Renal pelvis (tissue), 12 donors: ENCODE measurements at places on chromosomes 13 and 19. TPM values are rescaled to one million over a fixed set of nuclear protein-coding genes. Genes with fewer than 3 reads are reported as not detected.

DNA sequence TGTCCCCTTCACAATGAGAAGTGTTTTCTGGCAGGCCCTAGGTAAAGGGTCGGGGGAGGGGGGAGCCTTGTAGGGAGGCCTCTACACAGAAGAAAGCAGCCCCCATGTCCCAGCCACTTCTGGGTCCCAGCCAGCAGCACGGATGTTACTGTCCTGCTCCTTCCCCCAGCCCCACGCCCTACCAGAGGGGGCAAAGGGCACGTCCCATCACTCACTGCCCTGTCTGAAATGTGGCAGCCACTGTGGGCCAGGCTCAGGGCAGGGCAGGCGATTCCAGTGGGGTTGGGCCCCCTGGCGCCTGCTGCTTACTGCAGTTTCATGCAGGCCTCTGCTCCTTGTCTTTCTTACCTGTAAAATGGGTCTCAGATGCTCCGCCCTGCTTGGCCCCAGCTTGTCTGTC is 6.1 kb upstream of the SLC25A42 start:
- no peak for DNase-seq

DNA sequence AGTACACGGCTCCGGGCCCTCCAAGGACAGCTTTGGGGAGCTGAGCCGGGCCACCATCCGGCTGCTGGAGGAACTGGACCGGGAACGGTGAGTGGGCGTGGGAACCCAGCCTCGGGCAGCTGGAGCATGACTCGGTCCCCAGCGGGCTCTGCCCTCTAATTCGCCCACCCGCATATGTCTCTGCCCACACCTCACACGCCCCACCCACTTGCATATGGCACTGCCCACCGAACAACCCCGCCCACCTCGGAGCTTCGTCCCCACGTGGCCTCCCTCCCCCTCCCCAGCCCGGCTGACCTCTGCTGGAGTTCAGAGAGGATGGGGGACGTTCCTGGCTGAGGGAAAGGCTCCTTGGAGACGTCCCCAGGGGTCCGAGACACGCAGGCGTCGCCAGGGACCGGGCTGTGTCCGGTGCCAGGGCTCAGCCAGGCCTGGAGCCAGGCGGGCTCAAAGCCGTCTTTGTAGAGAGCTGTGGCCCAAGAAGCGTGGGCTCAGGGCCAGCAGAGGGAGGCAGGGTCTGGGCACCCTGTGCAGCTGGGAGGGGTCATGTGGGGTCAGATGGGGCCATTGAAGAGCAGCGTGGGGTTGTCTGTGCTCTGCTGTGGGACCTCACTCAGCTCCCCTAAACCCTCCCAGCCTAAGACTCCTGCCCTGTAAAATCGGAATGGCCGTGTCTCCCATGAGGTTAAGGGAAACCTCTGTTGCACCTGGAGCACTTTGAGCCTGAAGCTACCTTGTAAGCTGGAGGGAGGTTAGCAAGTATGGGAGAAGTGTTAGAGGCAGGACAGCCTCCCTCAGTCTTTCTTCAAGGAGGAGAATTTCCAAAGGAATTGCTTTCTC is 3.8 kb downstream of the APC2 start:
- no peak for DNase-seq

- no peak for DNase-seq
These were observed 218.9 kb upstream of the MAB21L1 start for GRCh38 chr13:35695448-35695770.

- no peak for DNase-seq
These were observed 2.2 kb downstream of the ANKRD10 start for GRCh38 chr13:110912651-110913051.

DNA sequence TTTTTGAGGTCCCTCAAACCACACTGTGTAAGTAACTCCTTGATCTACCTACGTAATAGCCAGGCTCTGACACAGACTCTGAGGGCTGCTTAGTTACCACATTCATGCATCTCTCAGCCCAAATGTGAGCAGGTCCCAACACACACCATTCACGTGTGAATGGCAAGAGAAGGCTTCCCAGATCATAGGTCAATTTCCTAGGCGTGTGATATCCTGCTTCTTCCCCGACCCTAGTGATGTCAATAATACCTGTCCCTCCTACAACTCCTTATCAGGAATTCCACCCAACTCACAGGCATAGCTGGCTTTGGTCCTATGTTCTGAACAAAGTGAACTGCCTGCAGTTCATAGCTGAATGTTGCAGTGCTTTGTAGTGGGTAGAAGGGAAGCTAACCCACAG is 334.5 kb downstream of the RFC3 start:
- no peak for DNase-seq

DNA sequence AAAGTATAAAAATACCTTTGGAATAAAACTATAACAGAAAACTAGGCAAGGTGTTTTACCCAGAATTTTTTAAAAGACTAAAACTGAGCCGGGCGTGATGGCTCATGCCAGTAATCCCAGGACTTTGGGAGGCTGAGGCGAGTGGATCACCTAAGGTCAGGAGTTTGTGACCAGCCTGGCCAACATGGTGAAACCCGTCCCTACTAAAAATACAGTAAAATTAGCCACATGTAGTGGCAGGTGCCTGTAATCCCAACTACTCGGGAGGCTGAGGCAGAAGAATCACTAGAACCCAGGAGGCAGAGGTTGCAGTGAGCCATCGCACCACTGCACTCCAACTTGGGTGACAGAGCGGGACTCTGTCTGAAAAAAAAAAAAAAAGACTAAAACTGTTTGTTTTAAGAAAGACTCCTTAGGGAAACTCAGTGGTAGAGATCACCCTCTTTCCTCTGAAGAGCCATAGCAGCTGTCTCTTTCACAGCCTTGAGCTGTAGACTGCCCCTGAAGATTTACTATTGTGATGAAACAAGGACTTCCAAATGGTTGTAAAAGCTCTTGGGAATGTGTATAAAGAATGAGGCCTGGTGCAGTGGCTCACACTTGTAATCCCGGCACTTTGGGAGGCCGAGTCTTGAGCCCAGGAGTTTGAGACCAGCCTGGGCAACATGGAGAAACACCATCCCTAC is 14.7 kb upstream of the KCTD4 start:
- peak; percentile 12 for DNase-seq

The SIX5 gene
- polyA plus RNA-seq: 22.7 TPM

DNA sequence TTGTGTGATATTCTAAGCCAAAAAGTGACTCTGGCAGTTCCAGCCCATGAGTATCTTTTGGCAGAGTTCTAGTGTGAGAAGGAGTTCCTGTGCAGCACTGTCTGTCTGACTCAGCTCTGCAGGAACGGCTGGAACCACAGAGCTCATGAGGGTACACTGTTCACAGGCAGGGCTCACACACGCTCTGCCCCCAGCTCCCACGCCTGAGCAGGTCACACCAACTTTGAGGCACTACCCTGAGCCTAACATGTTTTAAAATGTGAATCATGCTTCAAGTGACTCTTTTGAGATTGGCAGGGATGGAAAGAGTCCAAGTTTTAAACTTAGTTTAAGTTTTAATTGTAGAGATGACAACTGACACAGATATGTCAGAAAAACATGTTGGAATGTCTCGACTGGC is 1203.3 kb downstream of the UQCRFS1 start:
- no peak for DNase-seq

The TGFBR3L gene
- polyA plus RNA-seq: 0.70 TPM

DNA sequence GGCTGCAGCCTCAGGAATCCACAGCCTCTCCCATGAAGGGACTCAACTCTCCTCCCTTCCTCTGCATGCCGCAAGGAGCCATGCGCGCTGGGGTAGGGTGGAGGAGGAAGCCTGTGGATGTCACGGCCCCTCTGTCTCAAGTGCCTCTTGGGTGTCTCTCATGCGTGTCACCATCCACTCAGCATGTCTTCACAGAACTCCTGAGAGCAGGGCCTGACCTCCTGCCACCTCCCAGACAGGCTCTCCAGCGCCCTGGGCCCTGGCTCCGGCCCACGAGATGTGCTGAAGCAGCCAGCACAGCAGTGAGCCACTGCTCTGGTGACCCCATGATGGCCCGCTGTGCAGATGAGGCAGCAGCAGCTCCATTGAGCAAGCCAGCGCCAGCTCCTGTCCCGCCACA is 25.9 kb upstream of the SPACA7 start:
- no peak for DNase-seq

DNA sequence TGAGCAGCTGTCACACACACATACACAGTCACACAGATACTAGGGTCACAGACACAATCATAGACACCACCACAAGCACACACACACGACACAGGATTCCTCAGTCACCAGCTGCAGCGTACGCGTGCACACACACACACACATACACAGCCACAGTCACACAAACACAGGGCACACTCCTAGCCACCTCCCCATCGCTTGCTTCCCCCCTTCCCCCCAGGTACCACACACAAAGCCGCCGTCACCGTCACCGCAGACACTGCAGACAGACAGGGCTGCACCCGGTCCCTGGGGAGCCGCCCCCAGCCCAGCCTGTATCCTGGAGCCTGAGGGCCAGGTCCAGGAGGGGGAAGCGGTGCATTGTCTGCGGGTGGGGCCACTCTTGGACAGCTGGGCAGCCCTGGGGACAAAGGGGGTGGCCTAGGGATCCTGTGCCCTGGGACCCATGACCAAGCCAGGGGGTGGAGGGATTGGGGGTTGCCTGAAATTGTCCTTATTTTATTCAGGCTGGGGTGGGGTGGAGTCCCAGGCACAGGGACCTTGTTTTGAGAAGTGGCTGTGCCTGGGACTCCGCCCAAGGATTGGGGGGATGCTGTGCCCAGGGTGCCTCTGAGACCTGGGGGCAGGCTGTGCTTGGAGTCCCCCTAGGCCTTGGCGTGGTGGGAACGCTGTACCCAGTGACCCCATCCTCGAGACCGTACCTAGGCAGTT is 957 bp downstream of the NUMBL start:
- DNase-seq: no peak

GRCh38 chr13:96844195-96844594 is 150.1 kb downstream of the OXGR1 start:
- DNase-seq: no peak

DNA sequence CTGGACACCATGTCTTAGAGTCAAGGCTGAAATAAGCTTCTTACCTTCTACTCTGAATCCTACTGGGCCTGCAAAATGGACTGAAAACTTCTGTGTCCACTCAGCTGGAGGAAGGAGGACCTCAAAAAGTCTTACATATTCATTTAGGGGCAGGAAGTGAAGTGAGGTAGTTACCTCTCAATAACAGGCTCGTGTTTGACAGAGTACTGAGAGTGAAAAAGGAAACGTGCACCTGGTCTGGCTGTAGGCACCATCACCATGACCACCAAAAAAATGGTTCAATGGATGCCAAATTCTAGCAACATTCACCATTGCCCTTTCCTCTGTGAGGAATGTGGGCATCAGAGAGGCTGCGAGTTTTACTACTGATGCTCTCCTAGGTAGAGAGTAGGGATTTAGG is 176.2 kb downstream of the RFC3 start:
- DNase-seq: no peak

The TBXA2R gene
- polyA plus RNA-seq: 3.8 TPM

DNA sequence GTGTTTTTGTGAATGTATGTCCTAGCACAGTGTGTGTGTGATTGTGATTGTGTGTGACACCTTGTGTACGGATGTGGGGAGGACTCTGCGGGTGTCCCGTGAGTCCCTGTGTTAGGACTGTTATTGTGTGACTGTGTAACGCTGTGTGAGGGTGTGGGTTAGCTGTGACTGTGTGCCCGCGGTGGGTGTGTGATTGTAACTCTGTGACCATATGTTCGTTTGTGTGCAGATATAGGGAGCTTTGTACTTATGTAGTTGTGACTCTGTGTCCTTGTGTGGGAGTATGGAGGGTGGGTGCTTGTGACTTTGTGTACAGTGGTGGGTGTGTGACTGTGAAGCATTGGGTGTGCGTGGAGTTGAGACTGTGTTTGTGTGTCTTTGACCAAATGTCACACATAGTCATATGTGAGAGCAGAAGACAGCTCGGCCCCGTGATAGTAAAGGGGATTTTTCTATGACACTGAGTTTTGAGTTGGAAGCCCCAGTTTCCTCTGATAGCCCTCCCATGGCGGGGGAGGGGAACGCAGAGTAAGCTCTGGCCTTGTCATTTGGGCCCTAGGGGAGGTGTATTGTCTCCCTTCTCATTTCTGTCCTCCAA is 949 bp upstream of the ZNF260 start:
- no peak for DNase-seq

The GAMT gene
- polyA plus RNA-seq: 42.9 TPM

The CD79A gene
- polyA plus RNA-seq: 1.1 TPM

DNA sequence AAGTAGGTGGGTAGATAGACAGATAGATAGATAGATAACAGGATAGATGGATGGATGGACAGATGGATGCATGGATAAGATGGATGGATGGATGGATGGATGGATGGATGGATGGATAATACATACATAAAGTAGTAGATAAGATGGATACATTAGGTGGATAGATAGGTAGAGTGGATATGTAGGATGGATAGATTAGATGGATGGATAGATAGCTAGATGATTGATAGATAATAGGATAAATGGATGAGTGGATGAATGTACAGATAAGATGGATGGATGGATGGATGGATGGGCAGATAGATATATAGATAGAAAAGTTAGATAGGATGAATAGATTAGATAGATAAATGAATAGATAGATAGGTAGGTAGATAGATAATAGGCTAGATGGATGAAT is 2.1 kb downstream of the CYP4F3 start:
- no peak for DNase-seq

The PLPP2 gene
- 3.2 TPM for polyA plus RNA-seq

The CCDC169 gene
- polyA plus RNA-seq: 5.1 TPM

The PPP1R12C gene
- polyA plus RNA-seq: 99.9 TPM

The NFIC gene
- 26.2 TPM for polyA plus RNA-seq

GRCh38 chr19:7113233-7113632 is 43.7 kb downstream of the ZNF557 start:
- DNase-seq: no peak

DNA sequence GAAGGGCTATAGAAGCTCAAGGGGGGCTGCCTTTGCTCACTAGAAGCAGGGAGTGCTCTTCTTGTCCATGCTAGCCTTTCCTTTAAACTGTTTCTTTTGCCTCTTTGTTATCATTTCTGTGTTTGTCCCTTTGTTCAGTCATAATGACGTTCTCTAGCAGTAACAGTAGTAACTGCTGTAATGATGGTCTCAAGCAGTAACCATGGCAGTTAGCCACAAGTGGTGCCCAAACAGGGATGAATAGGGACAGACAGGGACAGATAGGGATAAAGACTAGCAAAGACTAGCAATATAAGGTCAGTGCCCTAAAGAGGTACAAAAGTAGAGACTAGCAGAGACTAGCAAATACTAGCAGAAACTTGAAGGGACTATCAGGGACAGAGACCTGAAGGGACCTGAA is 869.0 kb upstream of the PRR20A start:
- no peak for DNase-seq

GRCh38 chr19:18644196-18645034 is 7.6 kb downstream of the KLHL26 start:
- DNase-seq: no peak
